ENCODE measurements at places on chromosomes 2 and 18. TPM values are rescaled to one million over a fixed set of nuclear protein-coding genes. Genes with fewer than 3 reads are reported as not detected.

DNA sequence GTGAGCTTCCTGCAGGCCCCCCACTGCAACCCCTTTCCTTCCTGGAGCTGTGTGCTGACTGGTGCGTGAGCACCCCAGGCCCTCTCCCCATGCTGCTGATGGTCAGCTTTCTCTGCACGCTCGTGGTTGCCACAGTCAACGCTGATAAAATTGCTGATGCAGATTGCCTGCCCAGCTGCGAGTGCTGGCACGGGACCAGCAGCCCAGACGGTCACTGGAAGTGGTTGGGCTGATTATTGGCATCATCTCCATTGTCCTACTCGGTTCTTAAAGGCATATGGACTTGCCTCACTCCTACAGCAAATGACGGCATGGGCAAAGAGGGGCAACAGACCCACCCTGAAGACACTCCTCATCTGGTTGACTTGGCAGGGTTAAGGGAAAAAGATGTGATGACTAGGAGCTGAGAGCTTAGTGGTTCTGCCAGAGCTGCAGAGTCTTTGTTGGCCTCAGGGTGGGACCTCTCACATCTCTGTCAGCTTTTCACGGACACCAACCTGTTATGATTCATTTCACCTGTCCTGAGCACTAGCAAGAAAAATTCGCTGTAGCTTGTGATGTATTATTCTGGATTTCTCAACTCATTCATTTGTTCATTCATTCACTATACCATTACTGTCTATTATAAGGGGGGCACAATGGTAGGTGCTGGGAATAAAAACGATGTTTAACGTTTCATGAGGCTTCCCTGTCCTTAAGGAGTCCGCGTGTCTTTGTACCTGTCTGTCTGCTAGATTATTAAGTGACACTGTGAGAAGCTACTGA lies 38.4 kb downstream of the PAX8 start:
- peaks cover 49% of the 10 kb centered on the region for H3K4me1 ChIP-seq
- H3K36me3 ChIP-seq, result peaks cover 8% of the 10 kb centered on the region
- peak overlapping the region; percentile 80 for H3K27ac ChIP-seq
- peak overlapping the region; percentile 16 for H3K4me3 ChIP-seq
- DNase-seq, result peak; percentile 68

SKOR2 gene
- total RNA-seq, result not detected

TAF4B gene
- 2.8 TPM for total RNA-seq

PASK gene
- 77.5 TPM for total RNA-seq

GRCh38 chr18:64332835-64333234 lies 183.9 kb upstream of the LINC00305 start:
- H3K27ac ChIP-seq, result no peak overlapping the region
- H3K27me3 ChIP-seq, result no peaks in the 10 kb centered on the region
- no peaks in the 10 kb centered on the region for H3K36me3 ChIP-seq

DNA sequence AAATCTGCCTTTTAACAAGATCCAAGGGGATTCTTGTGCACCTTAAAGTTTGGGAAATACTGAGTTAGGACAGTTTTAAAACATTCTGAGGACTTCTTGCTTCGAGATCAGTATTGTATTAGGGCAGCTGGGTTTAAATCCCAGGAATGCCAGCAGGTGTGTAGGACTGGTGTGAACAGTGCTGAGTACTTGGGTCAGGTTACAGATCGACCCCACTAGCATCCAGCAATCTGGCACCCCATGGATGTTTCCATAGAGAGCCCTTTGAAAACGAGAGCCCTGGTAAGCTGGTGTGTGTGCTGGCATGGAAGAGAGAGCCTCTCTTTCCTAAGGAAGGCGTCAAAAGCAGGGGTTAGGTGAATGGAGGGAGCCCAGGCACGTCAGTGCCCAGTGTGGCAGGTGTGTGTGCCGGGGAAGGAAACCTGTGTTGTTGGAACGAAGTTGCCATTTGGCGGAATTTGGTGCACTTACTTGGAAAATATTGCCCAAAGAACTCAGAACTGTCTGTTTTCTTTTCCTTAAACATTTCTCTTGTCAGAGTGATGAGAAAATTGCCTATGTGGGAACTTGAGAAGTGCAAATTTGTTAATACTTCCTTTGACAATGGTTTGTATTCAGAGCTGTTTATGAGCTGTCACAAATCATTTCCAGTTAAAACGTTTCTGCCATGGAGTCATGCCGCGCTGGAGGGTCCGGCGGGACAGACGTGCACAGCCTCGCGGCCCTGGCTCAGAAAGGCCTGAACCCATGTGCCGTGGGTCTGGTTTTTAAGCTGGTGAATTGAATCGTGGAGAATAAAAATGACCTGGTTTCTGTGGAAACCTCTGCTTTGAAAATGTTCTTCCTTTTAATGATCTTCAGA lies 38.1 kb downstream of the LDLRAD4 start:
- no peak overlapping the region for H3K27ac ChIP-seq
- DNase-seq, result no peak
- H3K4me3 ChIP-seq, result no peak overlapping the region
- no peaks in the 10 kb centered on the region for H3K36me3 ChIP-seq
- no peaks in the 10 kb centered on the region for H3K4me1 ChIP-seq
- peaks cover 86% of the 10 kb centered on the region for H3K27me3 ChIP-seq

RALB gene
- 86.6 TPM for total RNA-seq

DPP4 gene
- total RNA-seq, result 0.35 TPM

DNA sequence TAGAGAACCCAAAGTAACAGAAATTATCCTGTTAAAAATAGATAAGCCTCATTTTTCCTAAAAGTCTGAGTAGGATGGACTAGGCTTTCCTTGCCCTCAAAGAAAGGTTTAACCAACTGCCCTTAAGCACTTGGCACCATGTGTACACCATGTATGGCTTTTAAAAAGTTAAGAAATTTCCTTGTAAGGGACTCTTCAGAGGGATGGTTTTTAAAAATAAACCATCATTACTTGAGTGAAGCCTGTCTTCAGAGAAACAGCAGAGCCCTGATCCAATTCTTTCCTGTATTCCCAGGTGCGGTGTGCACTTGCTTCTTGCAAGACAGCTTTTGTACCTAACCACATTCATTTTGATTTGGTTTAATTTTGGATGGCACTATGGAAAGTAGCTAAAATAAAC lies 1.1 kb upstream of the NEMP2 start:
- H3K27me3 ChIP-seq, result no peaks in the 10 kb centered on the region
- no peak for DNase-seq
- H3K4me1 ChIP-seq, result 0 out of 2 replicates have a peak, but pooled peaks cover 6% of the 10 kb centered on the region
- no peak overlapping the region for H3K27ac ChIP-seq
- H3K36me3 ChIP-seq, result no peaks in the 10 kb centered on the region

GRCh38 chr2:7924023-7924762 lies 757.7 kb upstream of the ID2 start:
- H3K27me3 ChIP-seq, result no peaks in the 10 kb centered on the region
- no peaks in the 10 kb centered on the region for H3K4me1 ChIP-seq
- no peak for DNase-seq
- no peak overlapping the region for H3K27ac ChIP-seq

RND3 gene
- total RNA-seq, result 99.1 TPM

DNA sequence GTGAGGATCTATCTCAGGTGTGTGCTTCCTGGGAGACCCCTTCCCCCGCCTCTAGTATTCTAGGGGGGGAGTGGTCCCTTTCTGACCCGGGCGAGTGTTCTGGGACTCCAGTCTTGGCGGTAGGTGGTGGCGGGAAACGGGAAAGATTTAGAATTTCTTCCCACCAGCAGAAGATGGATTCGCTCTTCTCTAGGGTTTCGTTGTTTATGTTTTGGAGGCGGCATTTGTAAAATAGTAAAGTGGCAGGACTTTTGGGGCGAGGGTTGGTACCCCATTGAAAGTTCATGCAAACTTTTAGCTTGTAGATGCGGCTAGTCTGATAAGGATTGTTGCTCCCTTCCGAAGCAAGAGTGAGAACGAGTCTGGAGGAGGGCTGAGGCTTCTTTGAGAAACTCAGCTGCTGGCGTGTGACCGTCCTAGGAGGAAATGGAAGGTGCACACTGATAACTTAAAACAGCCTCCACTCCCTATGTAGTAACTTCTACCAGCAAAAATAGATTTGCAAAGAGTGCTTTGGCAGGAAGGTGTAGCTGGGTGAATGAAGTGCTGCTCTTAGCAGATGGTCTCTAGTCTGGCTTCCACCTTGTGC lies 412 bp downstream of the GPD2 start:
- H3K36me3 ChIP-seq, result no peaks in the 10 kb centered on the region
- H3K4me3 ChIP-seq, result peak overlapping the region; percentile 65
- peaks cover 48% of the 10 kb centered on the region for H3K4me1 ChIP-seq
- peak overlapping the region; percentile 95 for H3K27ac ChIP-seq
- H3K27me3 ChIP-seq, result no peaks in the 10 kb centered on the region

DNA sequence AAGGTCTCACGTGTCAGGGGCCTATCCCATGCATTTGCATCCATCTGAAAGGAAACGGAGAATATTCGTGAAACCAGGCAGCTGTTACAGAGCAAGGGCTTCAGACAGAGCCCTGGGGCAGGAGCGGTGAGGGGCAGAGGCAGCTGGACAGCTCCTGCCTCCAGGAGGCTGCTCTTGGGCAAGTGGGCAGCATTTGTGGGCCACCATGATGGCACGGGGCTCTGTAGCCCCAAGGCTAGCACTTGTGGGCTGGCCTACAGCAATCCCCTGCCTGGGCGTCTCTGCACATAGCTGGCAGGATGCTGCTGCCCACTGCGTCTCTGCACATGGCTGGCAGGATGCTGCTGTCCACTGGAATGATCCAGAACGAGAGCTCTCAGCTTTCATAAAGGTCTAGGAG lies 52.8 kb upstream of the PTMA start:
- no peaks in the 10 kb centered on the region for H3K27me3 ChIP-seq
- H3K4me3 ChIP-seq, result no peak overlapping the region
- no peaks in the 10 kb centered on the region for H3K36me3 ChIP-seq
- DNase-seq, result no peak

GRCh38 chr2:102063941-102064678 lies 72.3 kb downstream of the IL1R2 start:
- H3K4me3 ChIP-seq, result no peak overlapping the region
- H3K27ac ChIP-seq, result peak overlapping the region; percentile 82
- DNase-seq, result peak; percentile 75
- H3K36me3 ChIP-seq, result no peaks in the 10 kb centered on the region
- no peaks in the 10 kb centered on the region for H3K27me3 ChIP-seq

- no peak for DNase-seq
- H3K27me3 ChIP-seq, result no peaks in the 10 kb centered on the region
- H3K27ac ChIP-seq, result no peak overlapping the region
- H3K4me1 ChIP-seq, result no peaks in the 10 kb centered on the region
- no peaks in the 10 kb centered on the region for H3K36me3 ChIP-seq
Measured at GRCh38 chr2:56474412-56475158, 290.8 kb downstream of the CCDC85A start.

FEV gene
- total RNA-seq, result not detected

DNA sequence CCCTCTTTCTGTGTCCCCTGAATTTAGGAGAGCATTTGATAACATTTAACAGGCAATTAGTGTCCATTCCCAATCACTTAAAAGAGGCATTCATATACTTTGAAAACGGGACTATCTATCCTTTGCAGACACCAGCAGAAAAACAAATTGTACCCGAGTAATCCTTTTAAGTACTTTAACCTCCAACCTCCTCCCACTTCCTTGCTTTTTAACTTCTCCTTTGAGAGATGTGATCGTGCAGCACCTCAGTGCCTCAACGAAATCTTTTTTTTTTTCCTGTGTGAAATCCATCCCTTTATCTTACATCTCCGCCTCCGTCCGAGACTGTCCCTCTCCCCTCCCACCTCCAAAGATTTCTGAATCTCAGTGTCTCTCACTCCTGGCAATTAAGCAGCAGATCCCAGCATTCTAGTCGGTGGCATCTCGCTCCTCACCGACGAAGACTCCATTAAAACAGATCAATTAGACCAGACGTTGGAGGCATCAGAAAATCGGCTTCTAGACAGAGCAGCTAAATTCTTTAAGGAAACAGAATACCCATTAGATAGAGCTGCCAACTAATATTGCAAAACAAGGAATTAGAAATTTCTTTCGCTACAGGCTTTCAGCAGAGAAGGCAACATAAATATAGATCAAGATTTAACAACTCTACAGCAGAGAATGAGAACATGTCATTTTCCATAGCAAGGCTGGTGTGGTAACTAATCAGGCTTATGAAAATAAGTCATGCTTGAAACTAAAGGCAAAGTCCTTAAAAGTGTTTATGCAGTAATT lies 1.9 kb upstream of the TMEFF2 start:
- no peak overlapping the region for H3K4me3 ChIP-seq
- no peak for DNase-seq
- H3K27me3 ChIP-seq, result no peaks in the 10 kb centered on the region
- no peak overlapping the region for H3K27ac ChIP-seq
- no peaks in the 10 kb centered on the region for H3K4me1 ChIP-seq

DNA sequence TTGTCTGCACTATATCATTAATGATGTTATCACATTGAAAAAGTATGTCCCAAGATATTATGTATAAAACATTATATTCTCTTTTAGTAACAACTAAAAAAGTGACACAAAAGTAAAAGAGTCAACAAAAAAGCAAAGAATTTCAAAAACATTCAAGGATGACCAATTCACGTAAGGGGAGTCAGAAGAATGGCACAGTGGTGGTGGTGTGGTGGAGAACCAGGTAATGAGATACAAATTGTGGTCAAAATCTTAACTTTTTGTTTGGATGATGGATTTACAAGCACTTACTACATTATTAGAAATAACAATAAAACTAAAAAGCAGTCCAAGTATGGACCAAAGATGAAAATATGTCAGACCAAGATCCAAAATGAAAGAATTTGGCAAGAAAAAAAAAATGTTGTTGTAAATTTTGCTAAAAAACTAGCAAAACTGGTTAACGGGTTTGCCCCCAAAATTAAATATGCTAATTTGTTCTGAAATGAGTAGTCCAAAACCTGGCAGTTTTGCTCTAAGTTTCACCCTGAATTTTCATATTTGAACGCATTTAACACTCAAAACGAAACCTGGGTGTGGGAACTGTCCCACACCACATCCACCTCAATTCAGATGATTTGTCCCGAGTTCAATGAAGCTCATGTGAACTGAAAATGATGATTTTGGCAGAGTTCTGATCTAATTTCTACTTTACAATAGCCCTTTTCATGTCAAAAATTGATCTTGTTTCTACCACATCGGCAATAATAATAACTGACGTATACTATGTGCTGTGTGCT lies 135.8 kb downstream of the IKZF2 start:
- no peak overlapping the region for H3K4me3 ChIP-seq
- H3K4me1 ChIP-seq, result no peaks in the 10 kb centered on the region
- no peaks in the 10 kb centered on the region for H3K27me3 ChIP-seq
- H3K27ac ChIP-seq, result no peak overlapping the region
- no peaks in the 10 kb centered on the region for H3K36me3 ChIP-seq

DNA sequence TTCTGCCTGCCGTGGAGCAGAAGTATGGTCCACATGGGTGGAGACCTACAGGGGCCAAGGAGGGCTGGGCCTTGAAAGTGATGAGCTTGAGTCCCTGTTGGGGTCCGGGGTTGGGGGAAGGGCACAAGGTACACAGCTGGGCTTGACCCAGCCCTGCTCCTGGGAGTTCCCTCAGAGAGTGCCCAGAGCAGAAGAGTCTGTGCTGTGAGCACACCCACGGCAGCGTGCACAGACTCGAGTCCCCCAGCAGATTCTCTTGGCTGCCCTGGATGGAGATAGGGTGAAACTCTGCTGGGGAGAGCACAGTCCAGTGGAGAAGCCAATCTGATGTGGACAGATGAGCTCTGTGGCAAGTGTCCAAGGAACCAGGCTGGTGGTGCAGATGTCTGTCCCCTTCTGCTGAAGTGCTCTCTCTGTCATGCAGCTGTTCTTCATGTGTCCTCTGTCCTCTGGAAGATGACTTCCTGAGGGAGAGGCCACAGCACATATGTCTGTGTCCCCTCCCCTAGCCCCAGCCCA lies 27.5 kb downstream of the INPP4A start:
- H3K27ac ChIP-seq, result no peak overlapping the region
- DNase-seq, result no peak
- H3K4me1 ChIP-seq, result no peaks in the 10 kb centered on the region
- H3K36me3 ChIP-seq, result no peaks in the 10 kb centered on the region

MYOM1 gene
- 1.3 TPM for total RNA-seq

GRCh38 chr2:159828738-159829137 lies 30.7 kb upstream of the CD302 start:
- DNase-seq, result no peak
- no peaks in the 10 kb centered on the region for H3K36me3 ChIP-seq
- H3K4me3 ChIP-seq, result no peak overlapping the region

PTCD3 gene
- 82.7 TPM for total RNA-seq

IL1RL1 gene
- 0.55 TPM for total RNA-seq
